ENCODE measurements at places on chromosomes 7 and 10. TPM values are rescaled to one million over a fixed set of nuclear protein-coding genes. Genes with fewer than 3 reads are reported as not detected.
A peak's percentile ranks its signal among the peaks of the same experiment; 100 is the strongest.

- no peak for DNase-seq
Measured at GRCh38 chr10:99629625-99629978, 9.4 kb upstream of the SLC25A28 start.

DNA sequence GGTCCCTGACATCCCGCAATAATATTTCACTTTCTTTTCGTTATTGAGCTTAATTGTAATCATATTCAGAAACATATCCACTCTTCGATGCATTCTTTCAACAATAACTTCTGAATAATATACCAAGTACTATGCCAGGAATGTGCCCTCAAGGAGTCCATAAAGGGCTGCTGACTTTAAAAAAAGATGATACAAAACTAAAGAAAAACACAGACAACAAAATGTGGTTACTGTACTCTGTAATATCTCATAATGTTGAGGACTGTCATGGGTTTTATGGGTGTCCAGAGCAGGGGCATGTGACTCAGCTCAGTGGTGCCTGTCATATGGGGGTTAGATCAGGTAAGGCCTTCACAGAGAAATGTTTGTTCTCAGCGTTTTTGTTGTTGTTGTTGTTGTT, 73.7 kb downstream of the ARL4A start:
- no peak for DNase-seq

LIPM gene
- total RNA-seq = not detected

H2BK1 gene
- not detected for total RNA-seq

DNA sequence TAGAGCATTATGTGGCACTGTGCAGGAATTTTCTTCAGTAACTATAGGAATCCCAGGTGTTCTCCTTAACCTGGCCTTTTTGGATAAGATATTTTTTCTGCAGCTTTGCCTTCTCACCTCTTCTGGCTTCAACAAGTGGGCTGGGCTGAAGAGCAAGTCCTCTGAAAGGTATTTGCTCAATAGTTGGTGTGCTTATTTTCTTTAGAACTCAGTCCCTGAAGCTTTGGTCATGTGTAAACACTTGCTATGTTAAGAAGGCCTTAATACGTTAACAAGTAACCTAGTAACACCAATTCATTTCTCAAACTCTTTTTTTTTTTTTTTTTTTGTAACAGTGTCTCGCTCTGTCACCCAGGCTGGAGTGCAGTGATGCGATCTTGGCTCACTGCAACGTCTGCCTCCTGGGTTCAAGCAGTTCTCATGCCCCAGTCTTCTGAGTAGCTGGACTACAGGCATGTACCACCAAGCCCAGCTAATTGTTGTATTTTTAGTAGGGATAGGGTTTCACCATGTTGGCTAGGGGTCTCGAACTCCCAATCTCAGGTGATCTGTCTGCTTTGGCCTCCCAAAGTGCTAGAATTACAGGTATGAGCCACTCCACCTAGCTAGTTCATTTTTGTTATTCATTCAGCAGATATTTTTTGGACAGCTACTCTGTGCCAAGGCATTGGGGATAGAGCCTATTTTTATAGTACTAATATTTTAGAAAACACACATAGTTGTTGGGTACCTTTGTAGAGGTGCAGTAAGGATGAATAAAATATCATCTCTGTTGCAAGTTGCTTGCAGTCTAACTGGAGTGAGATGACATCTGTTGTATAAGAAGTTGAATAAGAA, 164.6 kb downstream of the SND1 start:
- DNase-seq = no peak

DNA sequence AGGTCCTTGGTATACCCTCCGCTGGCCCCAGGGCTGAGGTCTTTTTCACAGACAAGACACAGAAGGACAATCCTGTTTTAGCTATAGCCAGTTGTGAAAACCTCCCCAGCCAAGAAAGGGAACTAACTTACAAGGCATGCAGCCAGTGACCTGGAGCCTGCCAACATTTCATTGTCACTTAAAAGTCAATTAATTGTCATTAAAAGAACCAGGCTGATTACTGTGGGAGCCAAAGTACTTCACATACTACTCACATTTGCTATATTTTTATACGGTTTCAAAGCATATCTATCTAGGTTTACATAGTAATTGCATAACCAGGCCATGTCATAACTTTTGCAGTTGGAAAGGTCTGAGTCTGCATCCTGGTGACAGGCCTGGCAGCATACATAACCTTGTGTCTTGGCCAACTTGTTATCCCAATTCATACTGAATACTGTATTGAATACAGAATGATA, 31.1 kb downstream of the NRBF2 start:
- no peak for DNase-seq

AGMO gene
- 0.40 TPM for total RNA-seq

GRCh38 chr10:93790439-93790838, 32.7 kb downstream of the LGI1 start:
- DNase-seq = no peak

DNA sequence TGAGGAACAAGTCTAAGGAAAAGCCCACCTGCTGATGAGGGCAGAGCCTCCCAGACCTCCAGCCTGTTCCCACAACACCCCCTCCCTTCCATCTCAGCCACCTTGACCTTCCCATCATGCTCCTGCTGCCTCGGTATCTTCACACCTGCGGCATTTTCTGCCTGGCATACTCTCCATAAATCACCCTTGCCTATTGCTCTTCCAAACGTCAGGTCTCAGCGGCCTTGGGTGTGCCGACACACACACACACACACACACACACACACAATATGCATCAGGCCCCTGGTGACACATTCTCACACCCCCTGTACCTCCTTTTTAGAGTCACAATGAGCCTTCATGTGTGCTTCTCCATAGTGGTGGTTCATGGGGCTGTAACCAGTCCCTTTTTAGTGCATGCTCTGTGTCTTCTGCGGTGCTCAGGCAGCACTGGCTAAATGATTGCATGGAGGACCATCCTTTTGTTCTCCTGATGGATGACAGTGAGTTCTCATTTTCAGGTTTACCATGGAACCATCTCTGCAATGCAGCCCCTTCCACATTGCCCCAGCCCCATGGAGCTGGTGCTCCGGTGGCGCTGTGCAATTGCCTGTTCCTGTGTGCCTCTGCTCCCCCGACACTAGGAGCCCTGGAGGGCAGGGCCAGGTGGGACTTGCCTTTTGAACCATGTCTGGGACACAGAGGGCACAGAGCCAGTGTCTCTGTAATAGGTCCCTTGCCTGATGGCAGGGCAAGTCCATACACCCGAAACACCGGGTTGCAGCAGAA, 4.5 kb downstream of the ADIRF start:
- peak; percentile 31 for DNase-seq

GRCh38 chr7:45617166-45617565, 43.0 kb downstream of the ADCY1 start:
- no peak for DNase-seq

GRCh38 chr7:95491634-95492314, 6.0 kb downstream of the ASB4 start:
- DNase-seq = no peak

PLAU gene
- 15.3 TPM for total RNA-seq

- DNase-seq = peak; percentile 61
Measured at GRCh38 chr7:1703871-1704810, 34.1 kb downstream of the ELFN1 start.

DNA sequence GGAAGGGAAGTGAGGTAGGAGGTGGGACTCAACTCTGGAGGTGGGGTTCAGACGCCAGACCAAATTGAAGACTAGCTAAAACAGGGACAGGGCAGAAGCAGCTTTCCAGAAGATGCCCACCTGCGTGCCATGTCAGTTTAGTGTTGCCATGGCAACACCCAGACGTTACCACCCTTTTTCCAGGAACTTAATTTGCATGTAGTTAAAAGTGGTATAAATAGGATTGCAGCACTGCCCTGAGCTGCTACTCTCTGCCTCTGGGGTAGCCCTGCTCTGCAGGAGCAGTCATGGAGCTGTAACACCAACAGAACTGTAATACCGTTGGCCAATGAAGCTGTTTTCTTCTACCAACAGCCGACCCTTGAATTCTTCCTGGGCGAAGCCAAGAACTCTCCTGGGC, 93.8 kb downstream of the PRKCQ start:
- no peak for DNase-seq

- DNase-seq = no peak
Measured at GRCh38 chr7:34333925-34334324, 324.1 kb upstream of the NPSR1 start.

DNA sequence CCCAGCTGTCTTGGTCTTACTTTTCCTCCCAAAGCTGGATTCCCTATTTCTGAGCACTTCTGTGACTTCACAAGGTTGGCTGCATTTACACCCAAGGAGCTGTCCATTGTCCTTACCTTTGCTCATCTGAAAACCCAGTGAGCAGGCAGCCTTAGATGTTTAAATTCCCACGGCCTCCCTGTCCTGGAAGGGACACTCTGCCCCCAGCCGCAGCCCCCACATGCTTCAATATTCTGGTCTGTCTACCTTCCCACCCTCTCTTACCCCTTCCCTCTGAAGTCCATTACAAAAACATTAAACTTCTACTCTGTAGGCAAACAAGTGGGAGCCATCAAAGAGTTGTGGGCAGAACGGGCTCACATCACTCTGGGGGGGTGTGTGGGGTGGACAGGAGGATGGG, 73.8 kb upstream of the EFCAB10 start:
- DNase-seq = no peak

SNX10 gene
- total RNA-seq = 1.3 TPM

- DNase-seq = no peak
Measured at GRCh38 chr7:115816318-115816974, 214.1 kb downstream of the TFEC start.

- DNase-seq = no peak
Measured at GRCh38 chr7:113131367-113131766, 13.0 kb upstream of the SMIM30 start.

EVX1 gene
- total RNA-seq = not detected

MACC1 gene
- 0.13 TPM for total RNA-seq

GRCh38 chr7:138898255-138898654, 82.9 kb downstream of the KIAA1549 start:
- no peak for DNase-seq

SLC16A12 gene
- total RNA-seq = 3.1 TPM

WEE2 gene
- not detected for total RNA-seq

PSTK gene
- total RNA-seq = 2.3 TPM

DNA sequence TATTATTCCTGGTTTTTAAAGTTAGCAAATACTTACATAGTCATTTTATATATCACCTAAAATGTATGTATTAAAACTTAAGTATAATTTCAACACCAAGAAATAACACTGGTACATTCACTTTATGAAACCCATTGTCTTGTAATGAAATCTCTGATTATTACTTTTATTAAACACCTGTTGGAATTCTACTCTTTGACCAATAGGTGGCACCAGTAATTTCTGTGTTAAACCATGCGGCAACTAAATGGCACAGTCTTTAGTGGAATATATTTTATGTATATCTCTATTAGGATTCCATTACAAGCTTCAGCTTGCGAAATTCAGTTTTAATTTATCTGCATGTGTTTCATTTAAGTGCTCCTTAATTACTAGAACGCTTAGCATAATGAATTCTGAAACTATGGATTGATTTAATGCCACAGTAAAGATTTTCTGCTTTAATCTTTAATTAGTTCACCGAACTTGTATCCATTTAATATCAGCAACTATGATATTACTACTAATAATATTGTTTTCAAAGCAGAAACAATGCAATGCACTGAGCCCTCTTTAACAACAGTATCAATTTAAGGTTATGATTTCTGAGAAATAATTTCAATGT, 181.3 kb downstream of the MAGI2 start:
- DNase-seq = no peak

GRCh38 chr7:67518580-67518979, 521.9 kb downstream of the TYW1 start:
- DNase-seq = peak; percentile 83

AQP1 gene
- total RNA-seq = 155 TPM

- DNase-seq = no peak
Measured at GRCh38 chr7:115356139-115356746, 434.3 kb downstream of the MDFIC start.

GRCh38 chr7:149615690-149616270, 118.2 kb upstream of the ZNF746 start:
- peak; percentile 72 for DNase-seq

SORCS3 gene
- total RNA-seq = not detected

DNA sequence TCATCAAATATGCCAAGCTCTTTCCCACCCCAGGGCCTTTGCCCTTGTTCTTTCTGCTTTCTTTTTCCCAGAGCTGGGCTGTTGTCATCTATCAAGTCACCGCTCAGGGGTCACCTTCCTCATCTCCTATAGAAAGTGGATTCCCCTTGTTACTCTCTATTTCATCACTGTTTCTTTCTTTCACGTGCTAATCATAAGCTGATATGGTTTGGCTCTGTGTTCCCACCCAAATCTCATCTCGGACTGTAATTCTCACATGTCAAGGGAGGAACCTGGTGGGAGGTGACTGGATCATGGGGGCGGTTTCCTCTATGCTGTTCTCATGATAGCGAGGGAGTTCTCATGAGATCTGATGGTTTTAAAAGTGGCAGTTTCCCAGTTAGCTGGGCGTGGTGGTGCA, 17.0 kb upstream of the TIAL1 start:
- DNase-seq = no peak

DNA sequence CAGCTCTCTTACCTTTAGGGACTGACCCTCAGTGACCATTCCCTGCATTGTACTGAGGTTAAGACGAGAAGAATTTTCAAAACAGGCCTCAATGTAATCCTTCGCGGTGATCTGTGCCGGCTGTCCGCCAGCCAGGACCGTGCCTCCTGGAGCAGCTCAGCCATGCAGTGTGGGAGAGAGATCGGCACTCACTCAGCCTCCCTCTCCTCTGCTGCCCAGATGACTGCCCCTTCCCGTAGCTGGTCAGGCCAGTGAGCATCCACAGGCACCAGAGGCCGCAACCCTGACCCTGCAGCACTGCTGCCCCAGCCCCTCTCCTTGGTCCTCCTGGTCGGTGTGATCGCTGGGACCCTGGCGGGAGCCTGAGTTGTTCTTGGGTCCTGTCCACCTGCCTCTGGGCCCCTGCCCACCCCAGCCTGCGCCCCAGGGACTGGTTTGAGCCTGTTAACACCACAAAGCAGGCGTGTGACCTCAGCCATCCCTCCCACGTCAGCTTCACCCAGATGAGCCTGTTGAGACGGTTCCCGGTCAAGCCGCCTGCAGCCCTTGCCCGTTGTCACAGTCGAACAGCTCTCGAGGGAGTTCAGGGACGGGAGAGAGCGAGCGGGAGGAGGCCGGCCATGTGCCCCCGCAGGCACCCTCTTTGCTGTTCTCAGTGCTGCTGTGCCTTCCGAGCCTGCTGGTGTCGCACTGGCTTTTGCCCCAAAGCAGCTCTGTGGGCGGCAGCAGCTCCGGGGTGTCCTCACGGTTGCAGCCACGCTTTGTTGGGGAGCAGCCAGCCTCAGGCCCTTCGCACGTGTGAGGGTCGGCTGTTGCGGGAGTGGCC, 37.2 kb downstream of the NKX6-2 start:
- no peak for DNase-seq

BEND7 gene
- 14.0 TPM for total RNA-seq

DNA sequence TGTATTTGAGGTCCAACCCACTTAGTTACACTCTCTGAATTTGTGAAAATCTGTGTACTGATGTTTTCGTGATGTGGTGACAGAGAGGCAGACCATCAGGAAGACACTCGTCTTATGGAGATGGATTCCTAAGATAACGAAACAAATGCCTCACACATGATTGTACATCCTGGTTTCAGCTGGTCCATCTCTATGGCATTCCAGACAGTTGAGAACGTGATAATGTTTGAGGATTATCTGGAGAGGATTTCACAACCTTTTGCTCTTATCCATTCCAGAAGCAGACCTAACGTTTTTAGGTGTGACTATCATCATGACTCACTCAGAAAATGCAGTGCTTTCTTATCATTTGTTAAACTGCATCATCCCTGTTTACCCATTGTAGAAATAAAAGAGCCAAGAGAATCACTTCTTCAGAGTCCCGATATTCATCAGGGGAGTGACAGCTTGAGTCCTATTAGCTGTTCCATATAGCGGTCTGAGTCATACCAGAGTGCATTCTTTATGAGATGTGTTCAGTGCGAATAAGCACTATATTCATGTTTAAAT, 74.5 kb downstream of the BMPER start:
- DNase-seq = no peak

CHAT gene
- not detected for total RNA-seq

TMEM236 gene
- 0.54 TPM for total RNA-seq

SHLD2 gene
- 13.7 TPM for total RNA-seq
